ENCODE measurements at places on chromosomes 3 and 15.

- no peak for DNase-seq
Observed at GRCh38 chr15:35548435-35548834, 2.5 kb upstream of the DPH6 start.

DNA sequence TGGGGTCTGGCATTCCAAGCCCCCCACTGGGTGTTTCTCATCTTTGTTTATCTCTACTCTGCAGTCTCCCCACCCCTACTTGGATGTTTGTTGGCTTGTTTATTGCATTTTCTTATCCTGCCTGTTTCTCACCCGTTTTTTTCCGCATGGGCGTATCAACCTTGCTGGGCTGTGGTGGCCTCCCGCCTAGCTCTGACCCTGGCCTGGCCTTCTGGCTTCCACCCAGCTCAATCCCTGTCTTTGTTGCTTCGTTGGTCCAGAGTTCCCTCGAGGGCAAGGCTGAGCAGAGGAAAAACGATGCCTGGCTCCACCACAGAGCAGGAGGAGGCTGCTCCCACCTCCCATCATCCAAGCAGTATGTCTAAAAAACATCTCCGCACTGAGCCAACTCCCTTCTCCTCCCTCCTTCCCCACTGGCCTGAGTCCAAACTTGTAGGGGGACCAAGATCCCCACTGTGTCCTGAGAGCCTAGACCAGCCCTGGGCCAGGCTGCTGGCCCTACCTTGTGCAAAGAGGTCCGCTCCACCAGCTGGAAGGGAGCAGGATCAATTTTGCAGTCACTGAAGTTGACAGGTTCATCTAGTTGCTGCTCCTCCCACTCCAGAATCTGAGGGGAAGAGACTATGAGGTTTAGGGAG lies 9.8 kb downstream of the CLCN2 start:
- no peak for DNase-seq

DNA sequence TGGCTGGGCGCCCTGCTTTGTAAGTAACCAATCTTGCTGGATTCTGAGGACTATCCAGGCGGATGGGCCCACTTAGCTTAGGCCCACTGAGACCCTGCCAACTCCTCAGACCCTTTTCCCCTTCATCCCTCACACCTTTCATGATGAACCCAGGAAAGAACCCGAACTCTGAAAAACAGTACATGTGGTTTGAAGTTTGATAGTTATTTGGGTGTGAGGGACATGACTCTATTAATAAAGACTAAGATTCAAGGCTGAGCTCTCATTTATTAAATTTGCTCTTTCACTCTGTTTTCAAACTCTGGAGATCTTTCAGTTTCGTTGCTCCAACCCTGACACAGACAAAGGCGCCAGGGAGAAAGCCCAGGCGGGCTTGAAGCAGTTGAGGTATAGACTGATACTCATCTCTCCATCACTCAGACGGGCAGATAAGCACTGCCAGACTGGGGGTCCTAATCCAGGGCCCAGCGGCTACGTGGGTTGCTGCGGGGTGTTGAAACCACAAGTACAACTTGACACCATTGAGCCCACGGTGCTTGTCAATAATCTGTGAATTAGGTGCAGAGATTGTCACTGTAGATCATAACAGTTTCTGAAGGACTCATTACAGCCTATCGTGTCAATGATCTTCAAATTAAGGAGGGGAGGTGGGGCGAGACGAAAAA lies 7.2 kb upstream of the SOX2 start:
- DNase-seq = no peak

DNA sequence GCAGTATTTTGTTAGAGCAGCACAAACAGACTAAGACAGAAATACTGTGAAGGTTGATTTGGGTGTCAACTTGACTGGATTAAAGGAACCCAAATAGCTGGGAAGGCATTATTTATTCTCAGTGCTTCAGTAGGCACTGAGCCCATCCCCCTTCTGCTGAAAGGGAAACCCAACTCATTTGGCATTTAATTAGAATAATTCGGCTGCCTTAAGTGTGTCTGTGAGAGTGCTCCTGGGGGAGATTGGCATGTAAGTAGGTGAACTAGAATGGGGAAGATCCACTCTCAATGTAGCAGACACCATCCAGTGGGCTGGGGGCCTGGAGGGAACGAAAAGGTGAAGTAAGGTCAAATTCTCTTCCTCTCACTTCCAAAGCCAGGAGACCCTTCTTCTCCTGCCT lies 20.5 kb upstream of the SLCO3A1 start:
- no peak for DNase-seq

GRCh38 chr3:15703346-15703745 lies 94.4 kb downstream of the ANKRD28 start:
- DNase-seq = no peak

- DNase-seq = no peak
Observed at GRCh38 chr3:194184265-194184751, 48.4 kb downstream of the HES1 start.

DNA sequence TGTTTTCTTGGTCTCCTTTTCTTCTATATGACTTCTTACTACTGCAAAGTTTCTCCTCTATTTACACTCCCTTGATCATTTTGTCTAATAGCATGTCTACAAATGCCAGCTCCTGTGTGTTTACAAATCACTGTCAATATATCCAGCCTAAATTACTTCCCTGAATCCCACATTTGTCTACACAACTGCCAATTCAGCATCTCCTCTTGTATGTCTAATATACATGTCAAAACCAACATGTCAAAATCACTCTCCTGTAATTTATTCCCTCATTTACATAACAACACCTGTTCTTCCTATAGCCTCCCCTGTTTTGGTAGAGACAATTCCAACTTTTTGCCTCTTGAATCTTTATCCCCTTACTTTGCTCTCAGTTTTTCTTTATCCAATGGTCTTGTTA lies 359.3 kb downstream of the PLOD2 start:
- no peak for DNase-seq

GRCh38 chr3:38323060-38323459 lies 23.5 kb upstream of the XYLB start:
- DNase-seq = no peak

- DNase-seq = no peak
Observed at GRCh38 chr3:178083906-178084866, 452.1 kb upstream of the KCNMB2 start.

All from activated CD8-positive, alpha-beta memory T cell treated with anti-CD3 and anti-CD28 coated beads, Interleukin-2, amount 50 U/mL, for 4 hours (primary cell).